Right atrium auricular region (tissue), 2 donors: ENCODE measurements at places on chromosomes 11 and 22.

- DNase-seq: no peak
Measured at GRCh38 chr22:17120281-17120680, 879 bp downstream of the TMEM121B start.

DNA sequence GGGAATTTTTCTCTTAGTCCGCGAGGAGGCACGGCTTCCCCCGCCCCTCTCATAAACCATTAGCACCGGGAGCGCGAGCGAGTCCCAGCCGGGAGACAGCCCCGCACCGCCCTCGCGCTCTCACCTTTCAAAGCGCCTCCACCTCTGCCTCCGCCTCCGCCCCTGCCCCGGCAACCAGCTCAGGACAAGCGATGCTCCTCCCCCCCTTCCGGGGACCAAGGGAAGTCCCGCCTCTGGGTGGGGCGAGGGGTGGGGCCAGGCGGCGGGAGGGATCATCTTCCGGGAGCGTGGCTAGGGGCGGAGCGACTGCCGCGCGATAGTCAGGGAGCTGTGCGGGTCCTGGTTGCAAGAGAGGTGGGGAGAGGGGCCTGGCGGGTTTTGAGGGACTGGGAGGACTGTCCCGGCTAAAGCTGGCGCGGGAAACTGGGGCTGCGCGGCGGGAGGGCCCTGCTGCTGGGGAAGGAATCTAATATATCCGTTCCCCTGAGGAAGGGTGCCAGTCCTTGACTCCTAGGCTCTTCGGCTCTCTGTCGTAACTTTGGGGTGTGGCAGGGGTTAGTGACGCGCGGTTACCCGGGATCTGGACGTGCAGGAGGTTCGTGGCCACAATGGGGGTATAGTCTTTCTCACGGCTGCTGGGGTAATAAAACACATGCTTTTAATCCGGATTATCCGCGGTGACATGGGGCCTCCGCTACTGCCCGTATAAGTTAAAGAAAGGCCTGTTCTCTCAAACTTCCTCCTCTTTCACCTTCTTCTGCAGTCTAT is at the start of the genes CCDC82 and JRKL:
CCDC82 (minus strand) TSS at position 193 of the 768 bp plus-strand sequence. CDS start 5,165 bp downstream, outside the sequence.
JRKL (plus strand) TSS at position 294 of the 768 bp plus-strand sequence. CDS start 637 bp downstream, outside the sequence.
- peak; percentile 94 for DNase-seq

GRCh38 chr22:41401781-41402648 is 20.3 kb downstream of the TEF start:
- DNase-seq: peak; percentile 77

GRCh38 chr11:122645847-122646246 is 9.7 kb upstream of the UBASH3B start:
- DNase-seq: no peak

- DNase-seq: no peak
Measured at GRCh38 chr22:37455896-37456295, 28.6 kb upstream of the ELFN2 start.

DNA sequence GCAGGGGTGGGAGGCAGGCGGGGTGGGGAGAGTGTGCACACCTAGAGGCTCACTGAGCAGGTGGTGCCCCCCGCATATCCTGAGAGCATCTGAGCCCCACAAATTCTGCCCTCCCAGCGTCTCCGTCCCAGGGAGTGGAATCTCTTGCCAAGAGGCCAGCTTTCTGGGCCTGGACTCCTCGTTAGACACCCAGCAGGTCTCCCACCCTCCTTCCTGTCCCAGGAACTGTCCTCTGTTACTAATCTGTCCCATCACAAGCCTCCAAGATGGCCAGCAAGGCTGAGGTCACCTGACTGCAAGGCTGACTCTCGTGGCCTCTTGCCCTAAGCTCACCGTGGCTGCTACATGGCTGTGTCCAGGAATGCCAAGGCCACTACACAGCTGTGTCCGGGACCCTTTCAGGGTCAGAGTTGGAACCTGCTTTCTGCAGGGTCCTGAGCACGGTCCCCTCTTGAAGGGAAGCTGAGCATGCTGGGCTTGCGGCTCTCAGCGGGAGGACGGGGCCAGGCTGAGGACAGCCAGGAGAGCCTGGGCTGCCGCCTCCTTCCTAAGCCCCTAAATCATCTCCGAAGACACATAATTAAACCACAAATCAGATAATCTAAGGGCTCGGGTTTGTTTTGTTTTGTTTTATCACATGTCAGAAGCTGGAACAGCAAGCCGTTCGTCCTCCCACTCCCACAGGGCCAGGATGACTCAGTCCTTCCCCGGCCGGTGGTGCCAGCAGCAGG is 1327.3 kb downstream of the TBC1D22A start:
- peak; percentile 66 for DNase-seq

GRCh38 chr11:35112056-35112845 is 26.7 kb upstream of the CD44 start:
- no peak for DNase-seq

DNA sequence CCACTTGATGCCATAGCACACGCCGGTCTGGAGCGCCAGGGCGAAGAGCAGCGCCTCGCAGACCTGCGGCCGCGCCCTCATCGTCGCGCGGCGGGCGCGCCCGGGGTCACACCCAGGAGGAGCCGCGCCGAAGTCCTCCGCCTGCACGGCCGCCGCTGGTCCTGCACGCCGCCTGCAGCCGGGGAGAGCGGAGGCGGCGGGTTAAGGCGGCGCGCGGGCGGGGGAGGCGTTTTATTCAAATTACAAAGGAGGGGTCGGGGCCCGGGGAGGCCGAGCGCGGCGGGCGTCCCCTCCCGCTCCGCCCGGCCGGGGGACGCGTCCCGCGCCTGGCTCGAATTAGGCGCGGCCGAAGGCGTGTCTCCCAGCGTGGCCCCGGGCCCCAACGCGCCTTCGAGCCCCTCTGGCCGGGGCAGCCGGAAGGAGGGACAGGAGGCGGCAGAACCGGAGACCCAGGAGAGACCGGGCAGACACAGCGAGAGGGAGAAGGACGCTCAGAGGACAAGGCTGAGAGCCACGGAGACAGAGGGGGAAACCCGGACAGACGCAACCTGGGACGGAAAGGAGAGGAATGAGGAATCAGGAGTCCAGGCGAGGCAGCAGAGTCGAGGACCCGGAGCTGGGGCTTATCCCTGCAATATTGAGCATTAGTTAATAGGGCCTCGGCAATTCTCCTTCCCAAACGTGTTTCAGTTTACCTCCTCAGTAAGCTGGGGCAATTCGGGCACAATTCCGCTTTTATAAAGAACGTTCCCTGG is at the start of gene WNT11:
WNT11 (minus strand) TSS at position 176 of the 755 bp plus-strand sequence; CDS start at position 81, 95 bp downstream.
- DNase-seq: no peak
